ENCODE measurements at places on chromosomes 1 and 21.

GRCh38 chr1:64755361-64755760 is 10.5 kb downstream of the RAVER2 start:
- DNase-seq: no peak

- DNase-seq: no peak
Observed at GRCh38 chr21:44574457-44575306, 1.2 kb downstream of the KRTAP10-4 start.

GRCh38 chr1:195076682-195077081 is 1531.6 kb downstream of the KCNT2 start:
- DNase-seq: no peak

DNA sequence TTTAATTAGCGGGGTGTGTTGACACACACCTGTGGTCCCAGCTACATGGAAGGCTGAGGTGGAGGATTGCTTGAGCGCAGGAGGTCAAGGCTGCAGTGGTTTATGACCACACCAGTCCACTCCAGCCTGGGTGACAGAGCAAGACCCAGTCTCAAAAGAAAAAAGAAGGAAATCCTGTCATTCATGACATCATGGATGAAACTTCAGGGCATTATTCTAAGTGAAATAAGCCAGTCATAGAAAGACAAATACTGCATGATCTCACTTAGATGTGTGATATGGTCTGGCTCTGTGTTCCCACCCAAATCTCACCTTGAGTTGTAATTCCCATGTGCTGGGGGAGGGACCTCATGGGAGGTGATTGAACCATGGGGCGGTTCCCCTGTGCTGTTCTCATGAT is 82.6 kb downstream of the MT1HL1 start:
- DNase-seq: no peak

DNA sequence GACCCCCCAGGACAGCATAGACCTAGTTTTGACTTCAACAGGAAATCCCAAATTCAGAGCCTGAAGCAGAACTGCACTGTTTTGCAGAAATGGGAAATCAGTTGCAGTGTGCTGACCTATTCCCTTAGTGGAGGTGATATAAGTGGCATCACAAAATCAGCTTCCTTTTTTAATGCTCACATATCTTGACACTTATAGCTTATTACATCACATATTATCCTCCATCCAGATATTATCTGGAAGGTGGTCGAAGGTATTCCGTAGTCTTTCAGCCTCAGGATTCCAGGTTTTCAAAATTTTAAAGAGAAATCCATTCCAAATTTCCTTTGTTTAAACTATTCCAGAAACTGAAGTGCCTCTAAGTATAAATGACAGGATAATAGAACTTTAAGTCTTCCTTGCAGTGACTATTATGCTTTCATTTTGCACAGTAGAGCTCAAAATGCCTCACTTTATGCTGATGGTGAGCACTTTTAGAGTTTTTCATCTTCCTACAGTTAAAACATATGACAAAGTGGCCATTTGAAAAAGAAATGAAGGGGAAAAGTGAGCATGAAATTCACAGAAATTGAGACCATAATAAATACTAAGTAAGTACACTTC is 106.4 kb upstream of the DPYD start:
- DNase-seq: no peak

GRCh38 chr21:44756423-44757185 is 45.0 kb downstream of the UBE2G2 start:
- no peak for DNase-seq

DNA sequence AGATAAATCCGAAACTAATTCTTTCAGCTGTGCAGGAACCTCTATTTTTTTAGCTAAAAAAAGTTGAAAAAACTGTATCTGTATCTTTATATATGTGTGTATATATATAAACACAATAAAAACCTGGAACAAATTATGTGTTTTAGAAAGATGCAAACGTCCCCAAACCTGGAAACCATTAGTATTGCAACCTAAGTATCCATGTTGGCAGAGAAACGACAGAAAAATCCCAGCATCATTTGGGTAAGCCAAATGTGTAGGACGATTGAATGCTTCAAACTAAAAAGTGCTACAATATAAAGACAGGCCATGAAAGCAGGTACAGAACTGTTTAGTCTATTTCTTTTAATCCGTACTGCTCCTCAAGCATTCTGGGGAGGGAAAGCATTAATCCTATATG is 87.9 kb downstream of the AHCTF1 start:
- DNase-seq: no peak

DNA sequence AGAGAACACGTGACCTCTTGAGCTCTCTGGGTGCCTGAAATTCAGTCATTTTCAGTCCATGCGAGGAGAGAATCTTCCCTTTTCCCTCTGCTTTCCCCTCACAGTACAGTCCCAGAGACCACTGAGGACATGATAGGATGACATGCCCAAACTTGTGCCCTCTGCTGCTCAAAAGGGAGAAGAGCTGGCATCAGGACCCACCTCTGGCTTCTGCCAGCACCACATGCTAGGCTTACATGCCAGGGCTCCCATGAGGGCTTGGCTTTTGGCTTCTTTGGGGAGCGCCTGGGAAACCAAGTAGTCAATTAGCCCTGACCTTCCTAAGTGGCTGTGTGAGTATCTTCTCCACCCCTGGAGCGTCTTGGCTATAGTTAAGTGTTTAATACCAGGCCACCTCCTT is 13.8 kb upstream of the KCNQ4 start:
- no peak for DNase-seq

GRCh38 chr21:14120091-14120734 is 90.5 kb downstream of the LIPI start:
- DNase-seq: no peak

DNA sequence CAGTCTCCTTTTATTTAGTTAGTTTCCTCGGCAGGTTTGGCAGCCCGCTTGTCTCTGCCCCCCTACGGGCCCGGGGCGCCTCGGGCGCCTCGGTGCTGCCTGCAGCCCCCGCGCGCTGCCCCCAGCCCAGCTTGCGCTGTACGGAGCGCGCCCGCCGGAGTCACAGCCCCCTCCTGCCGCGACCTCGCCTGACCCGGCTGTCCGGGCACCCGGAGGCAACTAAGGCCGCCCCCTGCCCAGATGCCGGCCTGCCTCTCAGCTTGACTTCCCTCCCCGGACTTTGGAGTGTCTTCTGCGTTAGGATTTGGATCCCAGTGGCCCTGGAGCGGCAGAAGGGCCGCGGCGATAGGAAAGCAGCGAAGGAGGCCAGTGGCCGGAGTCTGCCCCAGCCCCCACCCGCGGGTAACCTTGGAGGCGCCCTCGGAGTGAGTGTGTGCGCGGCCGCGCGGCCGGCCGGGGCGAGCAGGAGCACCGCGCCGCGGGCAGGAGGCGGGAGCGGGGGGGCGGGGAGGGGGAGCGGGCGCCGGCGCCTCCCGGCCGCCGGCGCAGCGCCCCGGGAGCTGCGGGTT is 7.6 kb downstream of the CDKN2C start:
- no peak for DNase-seq

GRCh38 chr1:61570191-61570590 is 154.8 kb downstream of the TM2D1 start:
- DNase-seq: no peak

GRCh38 chr1:93992954-93993353 is 83.7 kb upstream of the GCLM start:
- DNase-seq: no peak

GRCh38 chr21:46284077-46284644 is 1.2 kb downstream of the MCM3AP start:
- no peak for DNase-seq

DNA sequence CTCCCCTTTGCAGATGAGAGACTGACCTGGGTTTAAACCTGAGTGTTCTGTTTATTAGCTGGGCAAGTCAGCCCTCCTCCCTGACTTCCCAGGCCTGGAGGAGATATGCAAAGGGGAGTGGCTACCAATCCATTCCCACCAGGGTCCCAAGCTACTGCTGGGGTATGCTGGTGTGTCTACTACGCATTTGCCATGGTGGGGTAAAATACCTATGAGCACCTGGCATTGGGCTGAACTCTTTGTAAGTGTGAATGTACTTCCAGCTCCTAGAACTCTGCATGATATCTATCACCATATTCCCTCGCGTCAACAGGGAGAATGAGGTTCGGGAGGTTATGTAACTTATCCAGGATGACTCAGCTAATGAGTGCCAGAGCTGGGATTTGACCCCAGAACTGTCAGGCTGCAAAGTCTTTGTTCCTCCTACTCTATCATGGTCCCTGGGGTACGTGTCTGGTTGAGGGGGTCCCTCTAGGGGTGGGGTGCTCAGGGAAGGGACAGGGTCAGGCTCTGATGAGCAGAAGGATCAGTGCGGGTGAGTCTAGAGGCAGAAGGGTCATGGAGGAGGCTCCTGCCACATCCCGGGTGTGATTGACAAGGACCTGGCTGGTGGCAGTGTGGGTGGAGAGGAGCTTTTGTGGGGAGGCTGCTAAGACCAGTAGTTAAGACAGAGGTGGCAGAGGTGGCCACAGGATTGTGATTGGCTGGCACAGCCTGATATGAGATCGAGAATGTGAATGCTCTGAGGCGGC is 16.7 kb downstream of the AMPD2 start:
- DNase-seq: no peak

- DNase-seq: no peak
Observed at GRCh38 chr1:110636149-110636935, 30.2 kb upstream of the KCNA2 start.

- DNase-seq: no peak
Observed at GRCh38 chr1:66315671-66316070, 218.3 kb upstream of the SGIP1 start.

DNA sequence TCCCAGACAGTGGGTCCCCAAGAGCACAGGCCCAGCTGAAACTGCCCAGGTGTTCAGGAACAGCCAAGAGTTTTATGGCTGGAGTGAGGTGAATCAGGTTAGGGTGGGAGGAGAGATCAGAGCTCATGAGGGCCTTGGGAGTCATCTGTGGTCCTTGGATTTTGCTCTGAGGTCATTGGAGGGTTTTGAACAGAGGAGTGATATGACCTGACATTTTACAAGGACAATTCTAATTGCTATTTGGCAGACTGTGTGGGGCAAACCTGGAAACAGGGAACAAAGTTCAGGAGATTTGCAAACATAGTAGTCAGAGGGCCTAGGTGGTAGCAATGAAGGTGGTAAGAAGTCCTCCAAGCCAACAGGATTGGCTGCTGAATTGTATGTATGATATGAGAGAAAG is 31.1 kb upstream of the LRRN2 start:
- DNase-seq: no peak

DNA sequence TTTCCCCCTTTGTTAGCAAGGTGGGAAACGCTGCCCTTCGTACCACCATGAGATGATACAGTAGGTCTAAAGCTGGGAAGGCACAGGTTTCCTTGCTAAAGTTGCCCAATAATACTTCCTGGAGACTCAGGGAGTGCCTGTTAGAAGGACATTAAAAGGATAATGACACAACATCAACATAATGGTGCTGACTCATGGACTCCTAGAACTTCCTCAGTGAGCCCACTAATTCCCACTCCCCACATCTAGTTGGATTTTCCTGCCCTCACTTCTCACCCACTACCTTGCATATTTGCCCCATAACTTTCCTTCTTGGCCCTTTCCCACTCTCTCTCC is 17.5 kb downstream of the CFAP45 start:
- DNase-seq: no peak

DNA sequence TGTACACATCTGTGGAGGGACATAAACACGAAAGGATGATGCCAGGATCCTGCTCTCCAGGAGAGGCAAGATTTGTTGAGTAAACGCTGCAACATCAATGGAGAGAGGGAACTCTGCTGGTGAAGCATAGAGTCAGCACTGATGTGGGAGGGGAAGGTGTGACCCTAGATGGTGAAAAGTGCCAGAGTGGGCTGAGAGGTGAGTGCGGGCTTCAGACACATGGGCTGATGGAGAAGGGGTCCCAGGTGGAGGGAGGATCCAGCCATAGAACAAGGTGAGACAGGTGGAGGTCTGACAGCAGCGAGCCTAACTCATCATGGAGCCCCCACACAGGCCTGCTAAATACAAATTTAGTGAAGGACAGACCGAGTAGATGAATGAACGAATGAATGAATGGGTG is 9.7 kb downstream of the RD3 start:
- no peak for DNase-seq

DNA sequence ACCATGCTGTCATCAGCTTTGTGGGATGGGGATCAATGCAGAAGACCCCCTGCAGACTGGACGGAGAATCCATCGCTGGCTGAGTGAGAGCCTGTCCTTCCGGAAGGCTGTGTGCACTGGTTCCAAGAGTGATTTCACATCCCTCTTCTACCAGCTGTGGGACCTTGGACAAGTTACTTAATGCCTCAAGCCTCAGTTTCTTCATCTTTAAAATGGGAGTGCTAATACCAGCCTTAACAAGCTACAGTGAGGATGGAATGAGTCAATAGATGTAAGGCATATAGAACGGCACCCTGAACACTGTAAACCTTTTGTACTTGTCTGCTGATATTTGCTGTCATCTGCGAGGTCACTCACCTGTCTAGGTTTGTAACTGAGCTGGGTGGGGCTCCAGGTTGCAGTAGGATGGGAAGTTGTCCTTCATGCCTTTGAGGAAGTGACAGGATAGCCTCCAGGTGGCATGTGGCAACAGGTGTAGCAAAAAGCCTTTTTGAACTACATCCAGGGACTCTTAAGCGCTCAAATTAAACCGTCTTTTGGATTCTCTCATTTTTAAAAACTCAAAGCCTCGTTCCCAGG is 27.5 kb downstream of the TMEM51 start:
- DNase-seq: no peak

DNA sequence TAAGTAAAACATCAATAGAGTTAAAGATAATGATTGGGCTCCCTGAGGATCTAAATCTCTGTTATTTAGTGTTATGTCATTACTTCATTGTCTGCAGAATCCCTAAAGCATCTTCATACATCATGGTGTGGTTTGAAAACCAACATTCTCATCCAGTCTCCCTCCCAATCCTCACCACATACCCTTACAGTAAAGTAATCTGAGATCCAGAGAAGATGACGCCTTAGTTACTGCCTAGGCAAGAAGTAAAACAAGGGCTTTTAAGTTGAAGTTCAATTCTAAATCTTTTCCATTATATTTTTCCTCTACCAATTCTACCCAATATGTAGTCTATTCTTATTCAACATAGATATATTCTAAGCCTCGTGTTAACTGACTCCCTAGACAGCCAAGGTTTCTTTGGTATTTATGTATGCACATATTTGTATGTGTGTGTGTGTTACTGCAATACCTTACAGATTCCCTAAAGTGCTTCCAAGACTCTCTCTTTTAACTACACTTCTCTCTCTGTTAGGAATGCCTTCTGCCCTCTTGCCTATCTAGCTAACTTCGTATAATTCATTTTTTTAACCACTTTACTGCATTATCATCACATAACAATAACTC is 17.3 kb downstream of the DPH5 start:
- no peak for DNase-seq

All from NCI-H1092 (cell line).